ENCODE measurements at places on chromosomes 12 and 14.

DNA sequence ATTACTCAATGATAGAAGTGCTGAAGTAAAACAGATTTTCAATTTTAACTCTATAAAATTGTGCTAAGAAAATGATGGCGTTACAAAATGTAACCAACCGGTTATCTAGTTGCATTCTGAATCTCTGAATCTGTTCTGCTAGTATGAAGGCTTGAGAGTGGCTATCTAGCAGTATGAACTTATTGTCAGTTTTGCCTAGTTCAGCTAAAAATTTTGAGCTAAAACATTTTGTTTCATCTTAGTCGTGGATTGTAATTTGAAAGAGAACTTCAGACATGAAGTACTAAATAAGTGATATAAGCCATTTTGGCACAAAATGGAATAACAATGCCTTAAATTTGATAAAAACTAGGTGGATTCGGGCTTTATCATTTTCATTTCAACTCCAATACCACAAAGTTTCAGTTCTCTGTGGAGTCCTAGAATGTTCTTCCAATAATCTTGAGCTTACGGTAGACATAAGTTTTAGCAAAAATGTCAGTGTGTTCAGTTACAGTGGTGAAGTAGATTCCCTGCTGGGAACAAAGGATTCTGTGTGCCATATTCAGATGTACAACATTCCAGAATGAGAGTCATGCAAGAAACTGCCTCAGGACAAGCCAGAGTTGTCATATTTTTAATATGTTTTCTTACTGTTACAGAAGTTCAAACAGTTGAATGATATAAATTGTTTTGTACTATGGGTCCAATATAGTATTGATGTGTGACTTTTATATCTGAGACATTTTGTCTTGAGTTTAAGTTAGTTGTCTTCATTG lies 28.1 kb downstream of the ATP6V1D start:
- no peak for DNase-seq

- DNase-seq: no peak
These were observed 19.9 kb downstream of the PLBD2 start for GRCh38 chr12:113378291-113378690.

GRCh38 chr12:69083689-69084088 lies 150.7 kb upstream of the CPM start:
- DNase-seq: no peak

- DNase-seq: no peak
These were observed 453.7 kb downstream of the NAV3 start for GRCh38 chr12:78284417-78284816.

DNA sequence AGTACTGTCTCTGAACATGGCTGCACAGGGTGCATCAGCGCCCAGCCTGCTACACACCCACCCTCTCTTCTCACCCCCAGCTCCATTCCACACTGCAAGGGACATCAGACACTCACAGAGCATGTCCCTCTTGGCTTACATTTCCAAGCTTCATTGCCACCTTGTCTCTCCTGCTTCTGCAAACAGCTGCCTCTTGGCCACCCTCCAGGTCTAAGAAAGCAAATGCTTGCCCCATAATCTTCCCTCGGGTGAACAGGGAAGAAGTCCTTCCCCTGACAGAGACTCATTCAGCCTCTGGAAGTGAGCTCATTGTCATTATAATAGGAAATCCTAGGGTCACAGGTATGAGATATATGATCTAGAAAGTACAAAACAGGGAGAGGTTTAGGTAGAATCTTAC lies 505.2 kb downstream of the RMST start:
- DNase-seq: no peak

DNA sequence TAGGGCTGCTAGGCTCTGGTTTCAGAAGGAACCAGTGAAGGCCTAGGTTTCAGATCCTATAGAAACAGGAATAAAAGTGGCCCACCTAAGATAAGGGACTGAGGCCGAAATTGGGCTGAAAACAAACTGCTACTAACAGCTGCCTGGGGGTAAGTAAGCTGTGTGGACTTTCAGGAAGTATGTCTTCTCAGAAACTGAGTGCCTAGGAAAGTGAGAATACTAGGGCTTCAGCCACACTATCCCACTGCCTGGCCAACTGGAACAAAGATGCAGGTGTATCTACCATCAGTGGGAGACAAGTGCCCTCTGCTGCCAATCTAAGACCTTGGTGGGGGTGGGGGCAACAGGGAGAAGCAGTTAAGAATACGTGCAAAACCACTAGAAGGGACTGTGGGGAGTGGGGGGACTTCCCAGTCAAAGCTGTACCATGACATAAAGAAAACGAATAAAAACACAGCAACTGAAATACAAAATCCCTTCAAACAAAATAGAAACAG lies 82.5 kb downstream of the MED13L start:
- DNase-seq: no peak
